H1 (cell line): ENCODE measurements at places on chromosomes 11 and 22. TPM values are rescaled to one million over a fixed set of nuclear protein-coding genes. Genes with fewer than 3 reads are reported as not detected.
A peak's percentile ranks its signal among the peaks of the same experiment; 100 is the strongest.

Gene SDHD
- 90.3 and 96.0 TPM in 2 replicates for total RNA-seq

Gene UBQLNL
- total RNA-seq = not detected in 2 replicates

DNA sequence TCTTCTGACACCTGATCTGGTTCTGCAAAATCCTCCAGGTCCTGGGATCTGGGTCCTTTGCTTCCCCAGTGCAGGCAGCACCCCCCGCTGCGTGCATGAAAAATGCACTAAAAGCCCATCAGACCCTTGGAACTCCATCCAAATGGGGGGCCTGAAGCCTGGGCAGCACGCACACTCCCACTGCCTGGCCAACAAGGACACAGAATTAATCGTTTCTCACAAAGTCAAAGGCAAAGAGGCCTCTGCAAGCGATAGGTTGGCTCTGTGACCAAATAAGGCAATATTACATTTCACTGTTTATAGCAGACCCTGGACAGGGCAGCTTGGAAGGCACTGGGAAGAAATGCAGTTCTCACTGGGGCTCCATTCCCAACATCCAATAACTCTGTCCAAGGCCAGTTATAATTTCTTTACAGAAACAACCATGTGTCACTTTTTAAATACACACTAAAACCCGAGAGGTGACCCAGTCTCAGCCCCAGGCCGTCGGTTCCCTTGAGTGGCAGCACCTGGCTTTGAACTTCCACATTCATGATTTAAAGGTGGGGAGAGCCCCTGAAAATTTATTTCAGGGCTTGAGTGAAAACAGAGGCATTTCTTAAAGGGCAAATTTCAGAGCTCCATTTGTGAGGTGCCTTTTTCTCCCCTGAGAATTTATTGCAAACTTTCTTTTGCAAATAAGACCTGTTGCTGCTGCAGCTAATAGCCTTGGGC is 114.4 kb upstream of the ANO1 start:
- no peak overlapping the region for H3K4me3 ChIP-seq
- no peak for DNase-seq
- H3K4me1 ChIP-seq = no peaks in the 10 kb centered on the region
- H3K36me3 ChIP-seq = no peaks in the 10 kb centered on the region
- no peak overlapping the region for H3K27ac ChIP-seq

DNA sequence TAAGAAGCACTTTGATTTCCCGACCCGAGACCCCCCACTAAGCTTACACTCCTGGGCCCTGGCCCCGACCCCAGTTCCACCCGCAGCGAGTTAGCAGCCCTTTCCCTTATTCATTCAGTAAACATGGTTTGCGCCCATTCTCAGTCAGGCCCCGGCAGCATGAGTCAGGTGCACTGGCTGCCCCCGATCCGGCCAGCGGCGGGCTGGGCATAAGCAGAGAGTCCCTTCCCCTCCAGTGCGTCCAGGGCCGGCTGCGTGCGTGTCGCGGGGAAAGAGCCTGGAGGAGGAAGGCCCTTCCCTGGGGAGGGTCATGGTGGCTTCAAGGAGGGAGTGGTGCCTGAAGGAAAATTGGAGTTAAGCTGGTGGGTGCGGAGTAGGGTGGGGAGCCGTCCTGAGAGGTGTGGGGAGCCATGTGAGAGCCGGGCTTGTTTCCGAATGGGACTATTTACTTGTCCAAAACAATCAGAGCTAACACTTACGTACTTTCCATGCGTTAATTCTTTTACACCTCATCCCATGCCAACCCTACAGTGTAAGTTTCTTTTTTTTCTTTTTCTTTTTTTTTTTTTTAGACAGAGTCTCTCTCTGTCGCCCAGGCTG is 657 bp downstream of the IGHMBP2 start:
- H3K27me3 ChIP-seq = no peaks in the 10 kb centered on the region
- peak overlapping the region; percentile 91 for H3K4me3 ChIP-seq
- peaks cover 13% of the 10 kb centered on the region; the same call in 1 of the 2 replicates for H3K36me3 ChIP-seq
- peak overlapping the region; percentile 65; the same call in 1 of the 2 replicates for H3K27ac ChIP-seq
- H3K4me1 ChIP-seq = peaks cover 10% of the 10 kb centered on the region; the same call in 1 of the 2 replicates
